ENCODE measurements at places on chromosomes 13 and 19.

GRCh38 chr19:34041925-34042521, 130.3 kb upstream of the LSM14A start:
- DNase-seq, result peak; percentile 68

- DNase-seq, result no peak
Measured at GRCh38 chr13:44075113-44075512, 195.4 kb downstream of the LACC1 start.

DNA sequence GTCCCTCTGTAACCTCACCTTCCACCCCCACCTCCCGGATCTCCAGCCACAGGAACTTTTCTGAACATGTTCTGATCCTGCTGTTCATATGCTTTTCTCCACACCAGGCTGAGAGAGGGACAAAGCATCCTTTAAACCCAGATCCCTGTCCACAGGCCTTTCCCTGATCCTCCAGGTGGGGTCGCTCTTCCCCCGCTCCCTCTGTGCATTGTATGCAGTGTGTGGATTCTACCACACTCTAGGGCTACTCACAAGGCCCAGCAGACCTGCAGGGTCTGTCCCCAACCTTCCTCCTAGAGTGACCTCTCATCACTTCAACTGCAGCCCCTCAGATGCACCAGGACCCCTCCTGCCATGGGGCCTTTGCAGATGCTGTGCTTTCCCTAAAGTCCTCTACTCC, 1200.6 kb downstream of the UQCRFS1 start:
- DNase-seq, result no peak

DNA sequence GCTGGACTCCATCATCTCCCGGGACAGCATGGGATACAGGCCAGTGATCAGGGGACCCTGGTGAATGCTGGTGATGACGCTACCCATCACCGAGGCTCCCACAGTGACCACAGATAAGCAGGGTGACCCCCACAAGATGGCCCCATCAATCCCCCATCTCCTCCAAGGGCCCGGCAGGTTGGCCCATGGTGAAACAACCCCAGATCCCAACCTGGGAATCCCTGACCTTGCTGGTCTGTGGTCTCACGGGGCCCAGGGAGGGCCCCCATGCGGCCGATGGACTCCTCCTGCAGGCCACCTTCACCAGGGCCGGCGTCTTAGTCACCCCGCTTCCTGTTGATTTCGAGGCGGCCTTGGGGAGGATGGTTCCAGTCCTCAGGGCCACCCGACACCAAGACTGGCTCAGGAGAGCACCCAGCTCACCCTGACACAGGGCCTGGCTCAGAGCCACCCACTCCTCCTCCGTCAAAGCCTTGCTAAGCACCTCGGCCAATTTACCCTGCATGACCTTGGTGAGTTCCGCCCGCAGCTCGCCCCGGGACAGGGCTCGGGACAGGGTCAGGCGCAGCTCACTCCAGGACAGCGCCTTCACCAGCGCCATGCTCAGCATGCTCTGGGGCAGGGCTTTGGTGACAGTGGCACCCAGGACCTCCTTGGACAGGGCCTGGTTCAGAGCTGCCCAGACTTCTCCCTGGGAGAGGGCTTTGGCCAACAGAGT, 10.0 kb downstream of the IQCN start:
- no peak for DNase-seq

- no peak for DNase-seq
Measured at GRCh38 chr19:3667766-3668165, 32.5 kb downstream of the PIP5K1C start.

DNA sequence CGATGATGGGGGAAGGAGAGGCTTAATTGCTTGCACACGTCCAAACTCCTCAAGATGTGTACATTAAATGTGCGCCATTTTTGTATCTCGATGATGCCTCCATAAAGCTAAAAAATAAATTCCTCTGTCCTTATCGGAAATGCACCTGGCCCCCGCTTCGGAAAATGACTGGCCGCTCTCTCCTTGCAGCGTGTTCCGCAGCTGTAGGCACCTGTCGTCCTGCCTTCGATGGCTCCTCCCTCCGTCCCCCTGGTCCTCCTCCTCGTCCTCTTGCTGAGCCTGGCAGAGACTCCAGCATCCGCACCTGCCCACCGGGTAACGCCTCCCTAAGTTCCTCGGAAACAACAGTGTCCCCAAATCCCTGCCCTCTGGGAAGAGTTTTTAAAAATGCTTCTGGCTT, 1.1 kb downstream of the GALP start:
- no peak for DNase-seq

GRCh38 chr19:45568732-45569131, 15.9 kb downstream of the OPA3 start:
- DNase-seq, result peak; percentile 85

DNA sequence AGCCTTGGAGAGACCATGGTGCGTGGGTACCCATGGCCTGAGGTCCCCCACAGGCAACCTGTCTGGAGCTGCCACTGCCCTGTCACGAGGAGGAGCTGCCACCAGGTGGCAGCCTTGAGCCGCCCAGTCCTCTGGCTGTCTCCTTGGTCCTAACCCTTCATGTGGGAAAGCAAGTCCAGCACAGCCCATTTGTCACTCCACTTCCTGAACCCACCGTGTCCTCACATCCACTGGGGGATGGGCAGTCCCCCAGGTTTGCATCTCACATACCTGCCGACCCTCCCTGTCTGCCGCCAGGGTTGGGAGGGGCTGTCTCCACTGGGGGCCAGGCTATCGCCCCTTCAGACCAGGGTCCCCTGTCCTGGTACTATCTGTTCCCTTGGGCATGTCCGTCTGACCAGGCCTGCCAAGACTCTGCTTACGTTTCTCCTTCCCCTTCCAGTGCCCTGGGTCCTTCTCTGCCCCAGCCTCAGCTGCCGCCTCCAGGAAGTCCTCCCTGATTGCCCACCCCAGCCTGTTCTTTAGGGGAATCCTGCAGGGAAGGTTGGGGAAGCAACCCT, 4.5 kb downstream of the FAM174C start:
- peak; percentile 83 for DNase-seq

All from PC-3 (cell line).